ENCODE measurements at places on chromosomes 11 and 22.

DNA sequence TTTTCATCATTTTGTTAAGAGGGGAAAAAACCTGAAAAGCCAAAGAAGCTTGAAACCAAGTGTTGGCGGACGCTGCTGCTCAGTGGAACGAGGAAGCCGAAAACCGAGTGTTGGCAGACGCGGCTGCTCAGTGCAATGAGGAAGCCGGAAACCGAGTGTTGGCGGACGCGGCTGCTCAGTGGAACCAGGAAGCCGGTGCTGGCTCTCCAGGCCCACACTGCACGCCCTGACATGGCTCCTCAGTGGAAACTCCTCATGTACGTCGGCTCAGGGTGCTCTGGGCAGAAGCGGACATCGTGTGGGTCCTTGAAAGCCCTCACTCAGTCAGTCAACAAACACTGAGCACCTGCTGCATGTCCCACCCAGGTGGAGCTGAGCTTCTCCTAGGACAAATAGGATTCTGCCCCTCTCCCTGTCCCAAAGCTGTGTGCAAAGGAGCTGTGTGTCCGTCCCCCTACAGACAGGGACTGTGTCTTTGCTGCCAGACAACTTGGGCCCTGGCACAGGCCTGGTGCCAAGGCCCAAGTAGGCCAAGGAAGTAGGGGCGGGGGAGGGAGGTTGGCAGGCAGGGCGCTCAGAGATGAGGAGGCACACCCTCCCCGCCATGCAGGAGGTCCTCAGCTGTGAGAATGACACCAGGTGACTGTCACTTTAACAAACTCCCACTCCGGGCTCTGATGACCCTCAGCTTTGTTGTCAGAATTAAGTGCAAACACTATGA lies 37.3 kb downstream of the PHF21B start:
- no peak overlapping the region for H3K4me3 ChIP-seq
- DNase-seq, result no peak
- no peak overlapping the region for H3K27ac ChIP-seq
- peaks cover 70% of the 10 kb centered on the region for H3K27me3 ChIP-seq
- H3K36me3 ChIP-seq, result no peaks in the 10 kb centered on the region

DNA sequence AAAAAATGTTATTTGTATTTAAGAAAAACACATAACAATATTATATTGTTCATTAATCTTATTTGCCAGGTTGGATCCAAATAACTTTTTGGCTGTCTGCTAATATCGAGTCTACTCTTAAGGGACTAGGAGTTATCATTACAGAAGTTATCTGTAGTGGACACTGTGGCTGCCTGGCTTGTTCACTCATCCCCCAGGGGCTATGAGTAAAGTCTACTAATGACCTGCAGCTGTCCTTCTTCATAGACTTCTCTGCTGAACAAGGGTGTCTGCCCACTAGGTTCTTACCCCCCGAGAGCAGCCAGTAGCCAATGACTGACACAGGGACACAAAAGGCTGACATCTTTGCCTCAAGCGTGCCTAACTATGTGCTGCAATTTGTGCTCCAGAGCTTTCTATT lies 69.7 kb downstream of the APIP start:
- DNase-seq, result no peak
- H3K27me3 ChIP-seq, result no peaks in the 10 kb centered on the region
- H3K4me3 ChIP-seq, result no peak overlapping the region
- H3K36me3 ChIP-seq, result no peaks in the 10 kb centered on the region

- peak within 1 kb of the TSS; percentile 85 for H3K4me3 ChIP-seq
- H3K27ac ChIP-seq, result peak within 1 kb of the TSS; percentile 88
- 0 out of 2 replicates have a peak, but pooled peaks cover 4% of the 10 kb centered on the region for H3K36me3 ChIP-seq
- H3K27me3 ChIP-seq, result no peaks in the 10 kb centered on the region
- H3K4me1 ChIP-seq, result peaks cover 16% of the 10 kb centered on the region
Measured at GRCh38 chr11:61161190-61162091, at the start of gene VPS37C. Gene VPS37C (minus strand): TSS chr11:61161426. CDS start chr11:61138829, 22,597 bp downstream.

DNA sequence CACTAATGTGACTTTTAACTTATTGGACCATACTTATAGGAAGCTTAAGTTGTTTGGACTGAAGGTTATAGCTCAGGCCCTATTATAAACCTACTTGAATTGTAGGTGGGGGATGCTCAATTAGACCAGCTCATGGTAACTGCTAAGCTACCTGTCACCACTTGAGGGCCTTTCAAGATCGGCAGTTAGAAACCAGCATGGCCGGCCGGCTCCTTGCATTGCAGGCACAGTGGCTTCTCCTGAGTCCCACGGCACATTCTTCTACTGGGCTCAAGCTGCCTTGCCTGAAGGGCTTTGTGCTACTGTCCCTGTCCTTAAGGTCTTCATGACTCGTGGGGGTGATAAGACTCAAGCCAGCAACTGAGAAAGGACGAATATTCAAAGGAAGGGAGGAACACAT lies 70.8 kb downstream of the TBC1D22A start:
- H3K27me3 ChIP-seq, result no peaks in the 10 kb centered on the region
- no peak for DNase-seq
- H3K4me3 ChIP-seq, result no peak overlapping the region

DNA sequence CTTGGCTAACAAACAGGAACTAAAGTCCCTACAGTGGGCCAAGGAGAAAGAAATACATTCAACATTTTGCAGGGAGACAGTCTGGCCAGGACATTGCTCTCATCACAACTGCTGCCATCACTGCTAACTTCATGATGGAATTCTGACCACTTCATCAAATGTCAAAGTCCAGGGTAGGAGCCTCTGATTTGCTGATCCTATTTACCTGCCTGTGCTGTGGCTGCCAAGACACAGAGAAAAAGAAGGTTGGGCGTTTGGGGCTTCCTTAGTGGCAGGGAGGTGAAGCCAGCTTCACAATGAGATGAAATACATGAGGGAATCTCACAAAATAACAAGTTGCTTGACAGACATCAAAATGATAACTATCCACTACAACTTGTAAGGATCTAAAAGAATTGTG lies 343.9 kb upstream of the CADM1 start:
- H3K27me3 ChIP-seq, result no peaks in the 10 kb centered on the region
- H3K4me1 ChIP-seq, result peaks cover 7% of the 10 kb centered on the region
- no peak overlapping the region for H3K4me3 ChIP-seq
- H3K36me3 ChIP-seq, result no peaks in the 10 kb centered on the region

GRCh38 chr11:34266090-34266912 lies 91.5 kb downstream of the ABTB2 start:
- DNase-seq, result no peak
- no peaks in the 10 kb centered on the region for H3K27me3 ChIP-seq
- H3K4me3 ChIP-seq, result no peak overlapping the region
- H3K36me3 ChIP-seq, result no peaks in the 10 kb centered on the region
- no peak overlapping the region for H3K27ac ChIP-seq
- no peaks in the 10 kb centered on the region for H3K4me1 ChIP-seq

- H3K27me3 ChIP-seq, result no peaks in the 10 kb centered on the region
- H3K36me3 ChIP-seq, result peaks cover 5% of the 10 kb centered on the region
- H3K4me1 ChIP-seq, result peaks cover 6% of the 10 kb centered on the region
- no peak overlapping the region for H3K4me3 ChIP-seq
- no peak for DNase-seq
Measured at GRCh38 chr22:35664955-35665587, 16.8 kb downstream of the APOL6 start.

Measured in MM.1S (cell line).